ENCODE measurements at places on chromosomes 13 and 19.

DNA sequence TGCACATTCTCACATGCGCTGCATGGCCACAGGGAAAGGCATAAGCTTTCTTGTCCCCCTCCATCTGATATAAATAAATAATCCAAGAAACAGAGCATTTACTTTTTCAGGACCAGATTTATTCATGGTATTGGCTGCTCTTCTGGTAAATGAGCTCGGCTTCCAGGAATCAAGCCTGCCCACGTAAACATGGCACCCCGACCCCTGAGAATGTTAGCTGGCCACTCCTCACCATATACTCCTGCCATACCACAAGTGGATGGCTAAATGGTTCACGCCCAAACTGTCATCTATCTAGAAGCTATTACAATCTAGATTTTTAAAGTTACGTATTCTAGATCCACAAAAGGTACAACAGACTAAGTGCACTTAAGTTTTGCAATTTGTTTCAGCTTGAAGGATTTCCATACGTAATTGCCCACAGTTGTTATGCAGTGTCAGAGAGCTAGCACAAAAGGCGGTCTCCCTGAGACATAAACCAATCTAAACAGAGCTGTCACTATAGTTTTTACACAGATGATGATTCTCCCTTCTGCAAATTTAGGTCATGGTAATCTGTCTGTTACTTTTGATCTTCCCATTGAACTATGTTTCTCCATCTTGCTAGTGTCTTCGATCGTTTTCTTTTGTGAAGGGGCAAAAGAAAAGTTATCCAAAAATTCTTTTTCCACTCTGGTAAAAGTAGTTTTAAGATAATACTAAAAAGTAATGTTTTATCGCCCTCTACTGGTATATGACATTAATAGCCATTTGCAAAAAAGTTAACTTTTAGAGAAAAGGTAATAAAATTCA, 16.2 kb upstream of the FOXO1 start:
- DNase-seq: no peak

GRCh38 chr13:42151781-42152180, 103.3 kb downstream of the DGKH start:
- no peak for DNase-seq

- DNase-seq: no peak
Measured at GRCh38 chr13:48318377-48318811, 14.8 kb downstream of the RB1 start.

DNA sequence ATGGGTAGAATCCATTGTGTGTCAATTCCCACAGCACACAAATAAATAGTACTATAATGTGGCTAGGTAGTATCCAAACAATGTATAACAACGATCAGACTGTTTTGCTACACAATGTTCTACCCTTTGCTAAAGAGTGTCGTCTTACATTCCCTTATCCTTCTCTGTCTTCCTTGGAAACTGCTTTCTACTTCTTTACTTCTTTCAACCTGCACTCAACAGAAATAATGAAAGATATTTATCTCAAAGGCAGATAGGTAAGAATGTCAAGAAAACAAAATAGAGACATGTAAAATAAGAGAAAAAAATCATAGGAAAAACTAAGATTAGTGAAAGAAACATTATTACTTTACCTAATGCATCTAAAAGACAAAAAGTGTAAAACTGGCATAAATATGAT, 814.7 kb downstream of the PCDH9 start:
- DNase-seq: no peak

GRCh38 chr19:48511321-48511731, 309 bp downstream of the LMTK3 start:
- DNase-seq: no peak

- DNase-seq: no peak
Measured at GRCh38 chr13:97798171-97798821, 155.2 kb upstream of the IPO5 start.

- DNase-seq: no peak
Measured at GRCh38 chr13:40671956-40672764, 5.7 kb upstream of the FOXO1 start.

GRCh38 chr13:113650731-113651148, 7.3 kb downstream of the ATP4B start:
- no peak for DNase-seq

GRCh38 chr13:74675182-74675581, 541.0 kb upstream of the KLF12 start:
- DNase-seq: no peak

DNA sequence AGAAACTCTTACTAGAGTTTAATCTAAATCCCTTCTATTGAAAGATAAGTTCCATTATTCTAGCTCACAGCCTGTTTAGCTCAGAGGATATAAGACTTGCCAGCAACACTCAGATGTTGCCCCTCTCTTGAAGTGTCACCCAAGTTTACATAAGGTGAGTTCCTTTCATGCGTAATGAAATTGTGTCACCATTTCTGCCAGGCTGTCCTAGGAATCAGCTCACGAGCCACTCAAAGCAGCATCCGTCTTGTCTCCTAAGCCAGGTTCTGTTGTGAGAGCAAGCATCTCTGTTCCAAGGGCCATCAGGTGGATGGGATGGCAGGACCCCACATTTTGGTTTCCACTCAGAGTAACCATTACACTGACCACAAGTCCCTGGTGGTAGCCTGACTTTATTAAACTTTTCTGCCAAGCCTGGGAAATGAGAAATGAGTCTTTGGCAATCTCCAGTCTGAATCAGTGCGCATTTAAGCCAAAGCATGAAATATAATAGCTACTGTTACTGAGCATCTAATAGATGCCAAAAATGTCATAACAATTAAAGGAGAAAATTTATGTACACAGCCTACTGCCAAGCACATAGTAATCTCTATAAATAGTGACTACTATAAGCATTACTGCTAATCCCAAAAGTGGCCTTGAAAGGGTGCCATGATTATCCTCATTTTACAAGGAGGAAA, 179.6 kb upstream of the MIR17HG start:
- no peak for DNase-seq

DNA sequence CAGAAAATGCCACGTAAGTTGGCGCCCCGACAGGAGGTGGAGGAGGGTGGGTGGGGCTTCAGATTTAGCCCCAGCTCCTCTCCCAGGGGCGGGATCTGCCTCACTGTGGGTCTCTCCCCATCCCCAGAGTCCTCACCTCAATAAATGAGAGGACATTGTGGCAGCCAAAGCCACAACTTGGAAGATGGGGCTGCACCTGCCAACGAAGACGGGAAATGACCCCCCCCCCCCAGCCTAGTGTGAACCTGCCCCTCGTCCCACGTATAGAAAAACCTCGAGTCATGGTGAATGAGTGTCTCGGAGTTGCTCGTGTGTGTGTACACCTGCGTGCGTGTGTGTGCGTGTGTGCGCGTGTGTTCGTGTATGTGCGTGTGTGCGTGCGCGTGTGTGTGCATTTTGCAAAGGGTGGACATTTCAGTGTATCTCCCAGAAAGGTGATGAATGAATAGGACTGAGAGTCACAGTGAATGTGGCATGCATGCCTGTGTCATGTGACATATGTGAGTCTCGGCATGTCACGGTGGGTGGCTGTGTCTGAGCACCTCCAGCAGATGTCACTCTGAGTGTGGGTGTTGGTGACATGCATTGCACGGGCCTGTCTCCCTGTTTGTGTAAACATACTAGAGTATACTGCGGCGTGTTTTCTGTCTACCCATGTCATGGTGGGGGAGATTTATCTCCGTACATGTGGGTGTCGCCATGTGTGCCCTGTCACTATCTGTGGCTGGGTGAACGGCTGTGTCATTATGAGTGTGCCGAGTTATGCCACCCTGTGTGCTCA, 1.5 kb upstream of the TRAPPC5 start:
- DNase-seq: no peak

DNA sequence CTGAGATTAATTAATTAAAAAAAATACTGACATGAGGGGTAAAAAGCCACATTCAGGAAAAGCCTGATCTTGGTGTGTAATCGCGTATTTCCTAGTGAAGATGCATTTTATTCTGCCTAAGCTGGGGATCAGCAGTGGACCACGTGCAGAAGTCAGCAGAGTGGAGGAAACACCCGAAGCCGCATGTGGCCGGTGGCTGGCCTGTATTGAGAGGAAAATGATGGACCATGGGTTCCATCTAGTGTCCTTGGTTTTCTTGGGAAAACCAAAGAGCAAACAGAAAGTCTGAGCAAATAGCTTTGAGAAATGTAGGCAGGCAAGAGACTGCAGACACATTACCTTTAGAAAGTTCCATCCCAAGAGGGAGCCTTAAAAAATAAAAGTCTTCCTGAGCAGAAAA, 23.7 kb upstream of the SHISA2 start:
- no peak for DNase-seq

GRCh38 chr13:97127842-97128241, 94.3 kb upstream of the MBNL2 start:
- no peak for DNase-seq

DNA sequence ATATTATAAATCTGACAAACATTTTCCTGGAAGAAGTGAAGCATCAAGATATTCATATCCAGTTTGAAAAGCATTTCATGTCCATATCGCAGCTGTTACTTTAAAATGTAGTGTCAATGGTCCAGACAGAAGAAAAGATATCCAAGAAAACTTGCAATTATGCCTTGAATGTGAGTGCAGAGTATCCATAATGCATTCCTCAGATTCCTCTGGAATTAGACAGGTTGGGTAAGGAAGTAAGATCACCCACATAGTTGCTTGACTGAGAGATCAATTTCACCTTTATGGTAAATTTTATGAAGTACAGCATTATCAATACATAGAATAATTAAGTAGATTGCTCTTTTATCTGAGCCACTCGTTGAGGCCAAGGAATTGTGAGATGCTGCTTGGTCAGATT, 327.0 kb upstream of the SLITRK5 start:
- no peak for DNase-seq

GRCh38 chr19:21046489-21046888, 26.0 kb downstream of the ZNF430 start:
- no peak for DNase-seq

- DNase-seq: no peak
Measured at GRCh38 chr13:71408416-71408815, 458.6 kb downstream of the DACH1 start.

GRCh38 chr13:113969311-113969972, 4.4 kb downstream of the C13orf46 start:
- no peak for DNase-seq

- DNase-seq: no peak
Measured at GRCh38 chr19:9622531-9622930, 1.5 kb upstream of the ZNF561 start.

- DNase-seq: peak; percentile 49
Measured at GRCh38 chr13:40764587-40765403, 6.2 kb downstream of the MRPS31 start.

- DNase-seq: no peak
Measured at GRCh38 chr19:45496349-45496953, 396 bp downstream of the RTN2 start.

DNA sequence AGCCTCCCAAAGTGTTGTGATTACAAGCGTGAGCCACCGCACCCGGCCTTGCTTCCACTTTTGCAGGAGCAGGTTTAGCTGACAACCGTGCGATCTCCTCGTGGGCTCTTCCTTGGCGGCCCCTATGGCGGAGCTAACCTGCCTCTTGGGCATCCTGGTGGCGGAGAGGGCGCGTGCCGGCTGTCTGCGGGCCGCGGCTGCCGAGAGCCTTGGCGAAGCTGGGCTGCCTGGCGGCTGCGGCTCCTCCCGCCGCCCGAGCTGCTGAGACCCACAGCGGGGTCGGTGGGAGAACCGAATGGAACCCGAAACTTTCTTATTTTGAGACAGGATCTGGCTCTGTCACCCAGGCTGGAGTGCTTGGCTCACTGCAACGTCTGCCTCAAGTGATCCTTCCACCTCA, 55.7 kb downstream of the NLRP12 start:
- DNase-seq: no peak

DNA sequence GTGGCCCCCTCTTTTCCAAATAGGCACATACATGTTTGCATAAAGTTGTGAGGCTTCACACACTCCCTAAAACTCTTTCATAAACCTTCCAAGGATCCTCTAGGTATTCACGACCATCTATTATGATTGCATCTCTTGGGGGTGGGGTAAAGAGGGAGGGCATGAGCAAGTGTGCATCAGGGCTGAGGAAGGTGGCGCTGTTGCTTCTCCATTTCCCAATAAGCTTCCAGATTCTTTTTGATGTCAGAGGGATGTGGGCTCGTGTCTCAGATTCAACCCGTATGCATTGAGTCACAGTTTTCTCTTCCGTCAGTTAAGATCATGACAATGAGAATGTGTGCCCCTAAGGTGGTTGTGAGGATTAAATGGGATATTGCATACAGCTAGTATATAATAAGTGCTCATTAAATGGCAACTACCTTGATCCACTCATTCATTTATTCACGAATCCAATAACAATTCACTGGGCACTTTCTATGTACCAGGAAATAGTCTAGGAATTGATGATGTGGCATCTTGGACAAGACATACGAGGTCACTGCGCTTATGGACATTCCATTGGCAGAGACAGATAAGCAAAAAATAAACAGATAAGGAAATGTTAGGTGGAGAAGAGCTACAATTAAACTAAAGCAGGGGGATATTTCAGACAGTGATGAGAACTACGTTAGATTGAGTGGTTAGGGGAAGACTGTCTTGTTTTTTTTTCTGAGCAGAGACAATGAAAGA, 10.3 kb downstream of the CYP2B6 start:
- DNase-seq: no peak

DNA sequence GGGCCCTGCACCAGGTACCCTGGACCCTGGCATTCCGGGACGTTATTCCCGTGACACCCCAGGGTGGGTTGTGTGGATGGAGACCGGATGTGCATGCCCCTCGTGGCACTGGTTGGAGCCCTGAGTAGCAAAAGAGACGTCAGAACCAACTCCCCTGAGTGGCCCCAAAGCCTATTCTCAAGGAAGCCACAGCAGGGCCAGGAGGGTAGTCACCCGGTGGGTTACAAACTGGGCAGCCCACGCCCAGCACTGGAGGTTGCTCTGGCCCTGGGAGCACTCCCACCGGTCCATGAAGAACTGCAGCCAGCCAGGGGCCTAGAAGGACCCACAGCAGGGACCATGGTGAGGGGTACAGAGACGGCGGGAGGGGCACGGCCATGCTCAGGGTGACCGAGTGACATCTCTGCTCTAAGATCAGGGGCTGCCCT, 7.5 kb downstream of the KLF16 start:
- DNase-seq: no peak

GRCh38 chr13:105334211-105334610, 1201.3 kb downstream of the EFNB2 start:
- DNase-seq: no peak

DNA sequence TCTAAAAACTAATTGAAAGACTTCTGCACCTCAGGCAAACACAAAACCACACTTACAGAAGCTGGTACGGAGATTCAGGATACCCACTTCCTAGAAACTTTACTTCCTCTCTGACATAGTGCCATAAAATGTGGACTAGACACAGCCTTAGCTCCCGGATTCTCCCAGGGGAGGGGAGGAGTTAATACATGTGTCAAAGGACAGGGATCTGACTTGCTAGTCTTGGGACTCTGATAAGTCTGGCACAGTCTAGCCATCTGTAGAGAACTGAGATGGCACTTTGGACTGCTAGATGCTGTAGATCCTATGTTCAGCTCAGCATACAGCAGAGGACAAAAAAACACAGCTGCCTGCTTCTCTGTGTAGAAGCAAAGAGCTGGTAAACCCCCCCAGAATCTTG, 769.8 kb upstream of the MIR17HG start:
- no peak for DNase-seq

- DNase-seq: no peak
Measured at GRCh38 chr13:101515504-101515903, 63.0 kb downstream of the ITGBL1 start.

- no peak for DNase-seq
Measured at GRCh38 chr19:15268928-15269253, 36.6 kb upstream of the EPHX3 start.

GRCh38 chr13:111066544-111066943, 48.6 kb upstream of the ARHGEF7 start:
- DNase-seq: no peak

GRCh38 chr13:112985803-112986408, 16.9 kb downstream of the MCF2L start:
- DNase-seq: no peak

All from stimulated activated CD4-positive, alpha-beta T cell treated with anti-CD3 and anti-CD28 coated beads, TNF-alpha, amount 100 ng/mL, for 48 hours (primary cell).